ENCODE measurements at places on chromosomes 16 and 17.

DNA sequence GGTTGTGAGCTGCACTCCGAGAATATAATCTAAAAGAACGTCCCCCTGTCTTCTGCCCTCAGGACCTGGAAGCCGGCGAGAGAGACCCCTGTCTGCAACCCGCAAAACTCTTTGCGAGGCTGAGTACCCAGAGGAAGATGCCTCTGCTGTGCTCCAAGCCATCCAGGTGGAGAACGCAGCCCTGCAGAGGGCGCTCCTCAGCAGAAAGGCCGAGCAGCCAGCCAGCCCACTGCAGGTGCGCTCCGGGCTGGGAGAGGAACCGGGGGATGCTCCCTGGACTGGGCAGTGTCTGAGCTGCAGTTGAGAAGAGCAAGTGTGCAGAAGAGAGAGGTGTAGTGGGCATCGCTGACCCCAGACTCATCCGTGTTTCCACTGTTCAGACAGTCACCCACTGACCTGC lies 148.3 kb downstream of the KATNIP start:
- DNase-seq, result no peak

GRCh38 chr16:27235055-27235937 lies 32.0 kb downstream of the KDM8 start:
- peak; percentile 84 for DNase-seq

DNA sequence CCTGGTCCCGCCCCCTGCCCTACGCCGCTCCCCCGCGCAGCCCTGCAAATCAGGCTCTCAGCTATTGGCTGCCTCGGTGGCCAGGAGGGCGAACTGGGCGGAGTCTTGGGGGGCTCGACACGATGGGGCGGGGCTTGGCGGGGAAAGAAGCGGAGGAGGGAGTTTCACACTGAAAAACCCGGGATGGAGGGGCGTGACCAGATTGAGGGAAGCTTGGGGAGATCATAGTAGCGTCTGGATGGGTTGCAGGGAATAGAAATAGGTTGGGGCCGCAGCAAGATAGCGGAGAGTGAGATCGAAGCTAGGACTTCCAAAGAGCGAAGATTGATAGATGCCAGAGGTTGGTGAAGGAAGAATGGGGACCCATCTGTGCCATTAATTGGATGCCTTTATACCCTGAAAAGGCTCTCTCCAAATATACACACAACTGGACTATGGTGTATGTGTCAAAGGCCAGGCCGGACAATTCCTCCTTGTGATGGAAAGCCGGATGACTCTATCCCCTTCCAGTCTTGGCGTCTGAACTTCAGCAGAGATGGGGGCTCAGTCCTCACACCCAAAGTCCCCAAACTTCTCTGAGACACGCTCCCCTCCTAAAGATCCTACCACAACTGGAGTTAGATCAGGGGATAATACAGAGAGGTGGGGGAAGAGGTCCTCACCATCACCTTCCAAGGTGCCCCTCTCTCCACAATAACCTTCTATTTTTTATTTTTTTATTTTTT lies 376 bp upstream of the STAC2 start:
- peak; percentile 49 for DNase-seq

GRCh38 chr17:29115435-29115834 lies 64.8 kb downstream of the MYO18A start:
- DNase-seq, result no peak

- no peak for DNase-seq
These were observed 43.1 kb upstream of the DLX4 start for GRCh38 chr17:49925921-49926320.

DNA sequence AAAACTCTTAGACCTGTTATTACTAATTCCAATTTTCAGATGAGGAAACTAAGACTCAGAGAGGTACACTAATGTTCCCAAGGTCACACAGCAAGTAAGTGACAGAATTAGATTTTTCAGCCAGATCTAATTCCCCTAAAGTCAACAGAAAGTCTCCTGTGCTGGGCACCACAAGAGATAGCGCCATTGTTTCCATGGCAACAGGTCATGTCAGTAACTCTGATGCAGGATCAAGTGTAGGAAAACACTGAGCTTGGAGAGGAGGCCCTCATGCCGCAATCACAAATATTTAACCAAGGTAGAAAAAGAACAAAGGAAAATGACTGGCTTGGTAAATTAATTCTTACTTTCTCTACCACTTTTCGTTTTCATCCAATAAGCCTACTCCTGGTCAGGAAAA lies 166.0 kb upstream of the CDH13 start:
- no peak for DNase-seq

DNA sequence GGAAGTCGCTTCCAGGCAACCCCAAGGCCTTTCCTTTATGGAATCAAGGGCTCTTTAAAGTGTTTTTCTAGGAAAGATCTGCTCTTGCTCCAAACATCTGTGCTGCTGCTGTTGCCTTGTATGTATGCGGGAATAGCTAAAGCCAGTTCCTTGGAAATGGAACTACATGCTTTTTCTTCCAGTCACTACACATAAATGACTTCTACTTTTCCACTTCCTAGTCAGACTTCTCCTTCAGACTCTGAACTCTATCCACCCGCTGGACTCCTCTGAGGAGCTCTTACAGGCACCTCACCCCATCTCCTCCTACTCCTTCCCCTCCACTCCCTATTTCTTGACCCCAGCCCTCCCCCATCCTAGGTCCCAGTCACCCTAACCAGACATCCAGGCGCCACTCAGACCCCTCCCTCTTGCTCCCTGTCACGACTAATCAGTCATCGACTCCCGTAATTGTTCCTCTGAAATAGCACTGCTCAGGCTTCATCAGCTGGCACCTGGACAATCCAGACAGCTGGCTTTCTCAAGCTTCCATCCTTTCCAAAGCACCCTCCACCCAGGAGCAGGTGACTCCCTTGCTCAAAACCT lies 15.0 kb upstream of the PEMT start:
- no peak for DNase-seq

DNA sequence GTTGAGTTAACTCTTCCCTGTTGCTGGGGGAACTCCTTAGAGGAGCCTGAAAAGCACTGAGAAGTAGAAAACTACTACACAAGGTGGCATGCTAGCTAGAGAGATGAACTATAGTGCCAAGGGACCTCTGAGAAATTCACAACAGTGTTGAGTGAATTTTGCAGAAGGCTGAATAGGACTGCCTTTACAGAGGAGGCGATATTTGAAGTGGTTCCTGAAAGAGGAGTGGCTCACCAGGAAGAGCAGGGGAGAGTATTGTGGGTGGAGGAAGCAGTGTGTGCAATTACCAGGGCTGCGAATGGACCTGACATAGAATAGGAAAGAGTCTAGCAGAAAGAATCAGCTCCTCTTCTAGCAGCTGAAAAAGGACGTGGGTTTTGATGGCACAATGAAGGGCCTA lies 66.4 kb downstream of the CDK5R1 start:
- DNase-seq, result no peak

DNA sequence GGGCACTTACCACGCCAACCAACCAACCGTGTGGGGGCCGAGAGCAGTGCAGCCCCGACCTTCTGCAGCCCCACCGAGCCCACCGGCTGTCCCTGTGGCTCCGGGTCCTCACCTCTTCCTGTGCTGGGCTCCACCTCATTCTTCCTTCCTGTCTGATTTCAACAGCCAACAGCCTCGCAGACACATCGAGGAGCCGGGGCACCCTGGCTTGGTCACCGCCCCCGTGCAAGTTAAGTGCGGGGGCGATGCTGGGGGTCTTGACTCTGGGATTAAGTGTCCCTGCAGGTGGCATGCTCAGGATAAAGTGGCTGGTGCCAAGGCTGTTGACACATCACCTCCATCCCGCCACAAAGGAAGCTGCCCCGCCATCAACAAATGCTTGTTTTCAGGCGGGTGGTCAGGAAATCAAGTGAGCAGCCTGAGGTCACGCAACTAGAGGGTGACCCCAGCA lies at the start of gene NLRC3:
TSS of gene NLRC3 (minus strand) at position 102 of the 451 bp plus-strand sequence. CDS start 12,367 bp downstream, outside the sequence.
- DNase-seq, result no peak

DNA sequence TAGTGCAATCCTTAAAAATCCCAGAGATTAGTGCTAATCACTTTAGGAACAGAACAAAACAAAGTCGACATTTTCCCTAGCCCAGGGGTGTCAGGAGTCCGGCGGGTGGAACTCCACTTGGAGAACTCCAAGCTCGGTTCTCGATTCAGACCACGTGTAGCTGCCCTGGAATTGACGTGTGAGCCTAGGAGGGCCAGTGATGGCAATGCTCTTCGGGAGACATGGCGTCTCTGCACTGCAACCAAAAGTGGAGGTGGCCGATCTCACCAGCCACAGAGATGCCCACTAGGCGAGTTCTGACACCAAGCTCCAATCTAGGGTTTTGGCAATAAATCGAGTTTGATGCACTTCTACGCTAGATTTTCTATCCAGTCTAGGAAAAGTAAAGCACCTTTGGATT lies 17.6 kb downstream of the MAP1LC3B start:
- no peak for DNase-seq

GRCh38 chr17:54901230-54901822 lies 674 bp downstream of the TOM1L1 start:
- no peak for DNase-seq

- no peak for DNase-seq
These were observed 55.1 kb upstream of the MNT start for GRCh38 chr17:2455956-2456355.

GRCh38 chr17:18262111-18262510 lies 1.6 kb downstream of the MIEF2 start:
- no peak for DNase-seq

GRCh38 chr17:78609191-78609641 lies 32.0 kb upstream of the DNAH17 start:
- no peak for DNase-seq

DNA sequence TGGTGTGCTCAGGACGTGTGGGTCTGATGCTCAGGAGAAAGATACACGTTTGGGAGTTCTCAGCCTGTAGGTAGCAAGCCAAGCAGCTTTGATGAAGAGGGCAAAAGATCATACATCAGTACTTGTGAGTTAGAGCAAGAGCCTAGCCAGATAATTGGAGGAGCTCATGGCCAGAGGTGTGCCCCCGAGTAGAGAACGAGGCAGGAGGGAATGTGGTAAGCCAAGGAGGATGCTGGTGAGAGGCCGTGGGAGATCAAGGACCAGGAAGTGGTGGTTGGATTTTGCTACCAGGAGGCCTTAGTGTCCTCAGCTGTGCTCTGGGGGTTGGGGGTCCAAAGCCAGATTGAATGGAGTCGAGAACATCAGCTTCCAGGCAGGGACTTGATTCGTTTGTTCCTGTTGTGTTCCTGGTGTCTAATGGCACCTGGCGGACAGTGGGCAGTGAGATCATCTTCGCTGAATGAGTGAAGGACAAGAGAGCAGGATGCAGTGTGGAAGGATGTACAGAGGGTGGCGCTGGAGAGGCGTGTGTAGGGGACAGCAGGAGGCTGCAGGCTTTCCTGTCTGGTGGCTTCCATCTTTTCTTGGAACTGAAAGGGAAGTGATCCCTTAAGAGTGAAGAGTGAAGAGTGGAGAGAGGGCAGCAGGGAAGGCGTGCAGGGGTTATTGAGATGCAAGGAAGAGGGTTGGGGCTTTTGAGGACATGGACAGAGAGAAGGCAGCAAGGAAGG lies 11.6 kb downstream of the FBXL19 start:
- DNase-seq, result no peak

DNA sequence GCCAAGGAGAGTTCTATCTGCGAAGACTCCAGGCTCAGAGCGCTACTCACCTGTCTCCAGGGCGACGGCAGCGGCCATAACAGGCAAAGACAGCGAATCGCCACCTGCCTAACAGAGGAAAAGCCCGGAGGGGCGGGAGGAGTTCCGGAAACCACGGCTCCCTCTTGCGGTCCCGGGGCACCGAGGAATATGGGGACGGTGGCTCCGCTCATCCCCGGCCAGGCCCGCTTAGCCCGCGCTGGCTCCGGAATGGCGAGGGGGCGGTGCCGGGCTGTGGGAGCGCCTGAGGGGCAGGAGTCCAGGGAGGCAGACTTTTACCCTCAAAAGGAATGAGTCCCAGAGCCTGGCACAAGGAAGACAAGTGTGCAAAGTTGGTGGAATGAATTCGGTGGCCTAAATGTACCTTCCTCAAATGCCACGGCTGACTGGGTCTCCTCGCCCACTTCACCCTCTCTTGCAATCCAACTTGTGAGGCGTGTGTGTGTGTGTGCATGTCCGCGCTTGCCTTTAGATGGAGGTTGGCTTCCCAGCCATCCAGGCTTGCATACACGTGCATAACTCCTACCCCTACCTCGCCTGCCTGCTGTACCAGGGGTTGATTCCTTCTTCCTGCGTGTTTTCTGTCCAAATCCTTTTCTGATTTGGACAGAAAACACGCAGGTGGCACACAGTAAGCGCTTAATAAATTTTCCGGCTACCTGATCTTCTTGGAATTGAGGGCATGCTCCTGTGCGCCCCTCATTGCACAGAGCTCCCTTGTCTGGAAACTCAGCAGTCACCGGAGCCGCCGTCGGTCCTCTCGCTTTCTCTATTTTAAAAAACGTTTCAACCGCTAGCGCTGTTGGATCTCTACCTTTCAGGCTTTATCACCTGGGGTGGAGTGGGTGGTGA lies 3.5 kb downstream of the C17orf100 start:
- no peak for DNase-seq

DNA sequence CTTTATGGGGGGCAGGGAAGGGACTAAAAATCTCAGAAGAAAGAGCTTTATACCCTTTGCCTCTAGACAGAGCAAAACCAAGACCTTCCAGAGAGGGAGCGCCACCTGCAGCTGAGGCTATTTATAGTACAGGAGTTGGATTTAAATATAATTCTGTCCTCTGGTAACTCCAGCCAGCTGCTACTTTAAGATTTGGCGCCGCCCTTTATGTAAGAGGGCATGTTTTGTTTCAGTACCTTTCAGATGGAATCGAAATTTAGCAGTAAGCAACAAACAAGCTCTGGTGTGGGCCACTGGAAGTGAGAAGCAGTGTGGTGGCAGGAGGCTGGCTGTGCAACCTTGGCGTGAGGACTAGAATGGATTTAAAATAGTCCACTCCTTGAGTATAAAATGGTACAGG lies 5.2 kb upstream of the GUCY2D start:
- DNase-seq, result no peak

DNA sequence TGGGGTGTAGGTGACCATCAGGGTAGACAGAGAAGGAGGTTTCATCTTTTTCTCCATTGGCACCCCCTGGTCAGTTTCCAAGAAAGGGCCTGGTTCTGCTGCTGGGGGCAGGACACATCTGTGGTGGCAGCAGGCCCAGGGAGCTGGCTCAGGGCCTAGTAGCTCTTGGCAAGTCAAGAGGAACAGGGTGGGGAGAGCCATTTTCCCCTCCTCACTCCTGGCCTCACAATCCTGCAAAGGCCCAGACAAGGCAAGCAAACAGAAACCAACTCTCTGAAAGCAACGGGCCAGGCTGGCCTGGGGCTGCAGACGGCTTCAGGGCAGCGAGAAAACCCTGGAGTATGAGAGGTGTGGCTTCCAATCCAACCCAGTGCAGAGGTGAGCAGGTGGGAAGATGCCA lies 192.9 kb upstream of the DYNLRB2 start:
- DNase-seq, result no peak

- DNase-seq, result no peak
These were observed 81.6 kb upstream of the CHMP6 start for GRCh38 chr17:80910043-80910442.

DNA sequence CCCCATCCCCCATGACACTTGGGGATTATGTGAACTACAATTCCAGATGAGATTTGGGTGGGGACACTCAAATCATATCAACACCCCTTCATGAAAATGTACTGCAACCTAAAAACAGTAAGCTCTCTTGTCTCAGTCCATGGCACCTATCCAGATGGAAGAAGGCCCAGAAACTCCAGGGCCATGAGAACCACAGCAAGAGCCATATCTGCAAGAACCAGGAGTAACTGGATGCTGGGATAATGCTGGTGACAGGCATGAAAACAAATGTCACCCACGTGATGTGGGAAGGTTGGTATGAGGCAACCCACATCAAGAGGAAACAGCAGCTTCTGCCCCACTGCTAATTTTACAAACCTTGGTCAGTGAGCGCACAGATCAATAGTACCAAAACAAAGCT lies 400.1 kb upstream of the ERCC4 start:
- DNase-seq, result no peak

GRCh38 chr17:73841431-73842060 lies 197.3 kb upstream of the SDK2 start:
- no peak for DNase-seq

- no peak for DNase-seq
These were observed 18.2 kb upstream of the NXPH3 start for GRCh38 chr17:49557312-49558024.
